ENCODE measurements at places on chromosomes 12 and 14.
A peak's percentile ranks its signal among the peaks of the same experiment; 100 is the strongest.

- DNase-seq: no peak
These were observed 28.0 kb downstream of the DERA start for GRCh38 chr12:15939111-15939510.

DNA sequence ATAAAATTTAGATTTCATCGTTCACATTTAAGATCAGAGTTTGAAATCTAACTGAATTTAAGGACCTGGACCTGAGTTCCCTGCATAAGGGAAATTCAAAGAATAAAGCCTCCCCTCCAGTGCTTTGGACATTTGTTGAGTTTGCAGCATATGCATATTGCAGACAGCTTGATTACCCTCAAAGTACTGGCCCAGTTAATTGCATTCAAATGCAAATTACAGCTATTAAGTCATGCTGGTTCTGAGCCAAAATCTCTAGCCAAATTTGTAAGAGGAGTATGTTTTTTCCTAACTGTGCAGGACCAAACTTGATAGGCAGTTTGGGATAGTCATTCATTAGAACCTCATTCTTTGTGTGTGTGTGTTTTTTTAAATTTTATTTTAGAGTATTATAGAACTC, 9.1 kb upstream of the KIF21A start:
- no peak for DNase-seq

- peak; percentile 69 for DNase-seq
These were observed at the start of gene SYNE2 for GRCh38 chr14:63852817-63853731. Gene SYNE2, plus strand, starts transcription at chr14:63853004. Its CDS starts 56,145 bp downstream, at chr14:63909149.

- DNase-seq: no peak
These were observed 27.0 kb downstream of the FBLN5 start for GRCh38 chr14:91920526-91920925.

- DNase-seq: no peak
These were observed 221.7 kb downstream of the ZFP36L1 start for GRCh38 chr14:68571114-68571591.

DNA sequence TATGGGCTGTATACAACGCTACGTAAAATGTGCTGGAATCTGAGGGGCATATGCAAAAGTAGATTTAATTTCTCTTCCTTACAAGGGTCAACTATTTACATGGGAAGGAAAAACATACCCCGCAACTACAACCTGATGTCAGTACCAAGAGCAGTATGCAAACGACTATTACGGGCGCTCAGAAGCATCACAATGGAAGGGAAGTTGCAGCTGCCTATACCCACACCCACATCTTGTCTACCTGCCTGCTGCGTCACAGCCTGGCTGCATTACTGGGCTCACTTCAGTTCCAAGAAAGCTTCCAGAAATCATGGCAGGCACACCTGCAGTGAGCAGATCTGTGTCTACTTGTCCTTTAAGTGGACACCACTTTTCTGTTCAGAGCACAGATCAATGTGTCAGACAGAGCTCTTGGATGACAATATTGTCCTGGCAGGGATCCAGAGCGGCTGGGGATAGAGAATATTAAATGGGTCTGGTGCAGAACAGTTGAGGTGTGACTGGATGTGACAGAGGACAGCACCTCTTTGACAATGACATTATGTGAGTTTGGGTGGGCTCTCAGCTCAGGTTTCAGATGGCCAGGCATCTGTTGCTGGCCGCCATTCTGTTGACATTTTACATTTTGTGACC, 41.5 kb upstream of the GNG2 start:
- no peak for DNase-seq

GRCh38 chr14:101113108-101113612, 209.6 kb upstream of the RTL1 start:
- no peak for DNase-seq

DNA sequence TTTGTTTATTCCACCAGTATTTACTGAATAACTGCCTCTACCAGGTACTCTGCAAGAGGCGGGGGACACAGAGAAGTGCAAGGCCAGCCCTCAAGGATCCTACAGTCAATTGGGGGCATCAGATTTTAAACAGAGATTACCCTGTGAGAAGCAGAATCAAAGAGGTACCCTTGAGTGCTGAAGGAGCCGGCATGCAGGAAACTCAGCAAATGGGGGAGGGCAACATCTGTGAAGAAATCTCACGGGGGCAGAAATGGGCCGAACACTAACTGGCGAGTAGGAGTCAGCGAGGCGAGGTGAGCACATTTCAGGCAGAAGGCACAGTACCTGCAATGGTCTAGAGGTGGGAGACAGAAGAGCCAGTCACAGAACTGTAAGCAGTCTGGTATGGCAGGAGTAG, 9.0 kb downstream of the GALNT6 start:
- DNase-seq: no peak

GRCh38 chr14:29643433-29644211, 284.0 kb downstream of the PRKD1 start:
- DNase-seq: no peak

DNA sequence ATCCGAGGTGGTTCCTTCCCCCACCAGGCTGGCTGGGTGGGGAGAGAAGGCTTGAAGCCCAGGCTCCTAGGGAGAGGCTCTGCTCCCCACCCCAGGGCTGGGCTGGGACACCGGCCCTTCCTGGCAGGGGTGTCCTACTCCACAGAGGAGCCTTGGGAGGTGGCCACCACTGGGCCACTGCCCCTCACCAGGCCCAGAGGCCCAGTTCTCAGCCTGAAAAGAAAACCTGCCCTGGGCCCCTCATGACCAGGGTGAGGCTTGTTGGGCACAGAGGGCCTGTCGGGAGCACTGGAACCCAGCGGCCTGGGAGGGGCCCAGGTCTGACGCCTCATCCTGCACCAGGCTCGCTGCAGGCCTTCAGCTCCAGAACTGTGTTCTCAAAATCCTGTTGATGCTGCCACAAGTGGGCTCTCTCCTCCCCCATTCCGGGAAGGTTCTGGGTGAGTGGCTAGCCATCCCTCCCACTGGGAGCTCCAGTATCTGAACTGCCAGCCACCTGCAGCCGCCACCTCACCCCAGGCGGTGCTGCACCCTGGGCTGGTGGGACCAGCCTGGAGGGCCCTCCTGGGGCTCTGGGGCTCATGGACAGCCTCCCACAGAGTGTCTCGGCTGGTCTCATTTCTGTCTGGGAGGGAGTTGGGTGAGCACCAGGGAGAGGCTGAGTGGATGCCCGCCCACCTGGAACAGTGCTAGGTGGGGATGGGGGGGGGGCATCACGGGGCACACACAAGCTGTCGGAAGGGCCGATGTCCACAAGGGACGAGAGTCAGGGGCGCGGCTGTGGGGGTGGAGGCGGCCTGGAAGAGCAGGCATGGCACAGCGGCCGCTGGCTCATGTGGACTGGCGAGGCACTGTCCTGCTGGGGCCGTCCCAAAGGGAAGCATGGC, 11.8 kb downstream of the BAG5 start:
- DNase-seq: no peak

DNA sequence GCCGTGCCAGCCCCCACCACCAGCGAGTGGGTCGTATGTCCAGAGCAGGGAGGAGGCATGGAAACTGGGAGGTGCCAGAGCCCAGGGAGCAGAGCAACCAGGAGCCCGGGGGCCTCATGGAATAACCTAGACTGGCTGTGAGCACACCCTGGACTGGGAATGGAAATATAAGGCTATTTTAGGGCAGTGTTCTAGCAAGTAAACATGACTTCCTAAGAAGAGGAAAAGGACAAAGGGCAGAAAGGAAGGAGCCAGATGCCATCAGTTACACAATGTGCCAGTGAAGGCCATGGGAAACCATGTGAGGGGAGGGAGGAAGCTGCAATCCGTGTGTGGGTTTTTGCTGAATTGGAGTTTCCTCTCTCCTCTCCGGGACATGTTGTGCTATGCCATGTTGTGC, 18.7 kb upstream of the CPM start:
- DNase-seq: no peak

- DNase-seq: no peak
These were observed 20.5 kb downstream of the PLEKHH1 start for GRCh38 chr14:67553547-67553946.

DNA sequence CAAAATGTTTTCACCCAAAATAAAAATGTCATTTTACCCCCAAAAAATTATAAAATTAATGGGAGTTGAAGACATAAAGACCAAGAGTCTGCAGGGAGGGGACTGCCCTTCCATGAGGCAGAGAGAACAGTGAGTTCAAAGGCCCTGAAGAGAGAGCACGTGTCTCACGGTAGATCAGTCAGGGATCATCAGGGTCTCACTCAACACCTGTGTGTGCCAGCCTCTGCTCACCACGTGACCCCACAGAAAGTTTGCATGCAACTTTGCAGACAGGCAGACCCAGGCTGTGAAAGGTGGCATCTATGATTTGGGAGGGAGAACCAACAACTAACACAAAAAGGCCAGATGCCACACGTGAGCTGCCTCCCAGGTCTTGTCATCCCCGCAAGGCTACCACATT, 33.1 kb downstream of the CLMN start:
- no peak for DNase-seq

GRCh38 chr12:65427646-65428045, 149.2 kb downstream of the MSRB3 start:
- no peak for DNase-seq

DNA sequence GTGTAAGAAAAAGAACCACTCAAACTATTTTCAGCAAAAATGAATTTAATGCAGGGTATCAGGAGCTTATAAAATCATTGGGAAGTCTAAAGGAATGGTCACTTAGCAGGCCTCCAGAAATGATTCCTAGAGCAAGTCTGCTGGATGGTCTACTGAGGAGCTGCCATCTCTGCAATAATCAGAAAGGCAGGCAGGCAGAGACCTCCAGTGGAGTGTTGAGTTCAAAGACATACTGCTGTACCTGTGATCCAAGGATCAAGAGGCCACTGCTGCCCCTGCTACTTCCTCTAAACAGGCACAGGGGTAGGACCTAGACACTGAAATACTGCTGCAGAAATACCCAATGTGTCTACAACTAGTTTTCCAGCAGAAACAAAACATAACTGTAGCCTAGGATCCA, 14.5 kb upstream of the KICS2 start:
- DNase-seq: no peak

DNA sequence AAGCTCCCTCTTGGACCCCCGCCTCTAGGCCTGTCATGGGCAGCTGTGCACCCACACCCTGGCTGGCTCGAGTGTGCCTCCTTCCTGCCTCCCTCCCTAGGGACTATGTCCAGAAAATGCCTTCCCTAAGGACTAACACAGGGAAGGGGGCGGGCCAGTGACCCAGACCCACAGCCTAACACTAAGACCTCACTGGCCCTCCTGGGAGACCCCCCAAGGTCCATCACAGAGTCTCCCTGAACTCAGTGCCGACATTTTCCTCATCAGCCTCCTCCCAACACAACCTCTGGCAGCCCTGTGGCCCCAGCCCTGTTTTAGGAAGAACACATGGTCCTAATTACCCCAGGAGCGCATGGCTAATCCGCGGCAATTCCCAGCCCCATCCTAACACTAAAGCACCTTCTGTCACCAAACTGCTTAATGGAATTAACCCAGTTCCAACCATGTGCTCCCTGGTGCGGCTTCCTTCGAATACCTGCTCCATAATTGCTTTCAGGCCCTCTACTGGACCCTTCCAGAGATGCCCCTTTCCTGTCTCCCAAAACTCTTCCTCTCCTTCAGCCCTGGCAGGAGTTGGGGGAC, 5.6 kb downstream of the MSI1 start:
- DNase-seq: no peak

- peak; percentile 17 for DNase-seq
These were observed 382.4 kb downstream of the VRK1 start for GRCh38 chr14:97179573-97179972.

DNA sequence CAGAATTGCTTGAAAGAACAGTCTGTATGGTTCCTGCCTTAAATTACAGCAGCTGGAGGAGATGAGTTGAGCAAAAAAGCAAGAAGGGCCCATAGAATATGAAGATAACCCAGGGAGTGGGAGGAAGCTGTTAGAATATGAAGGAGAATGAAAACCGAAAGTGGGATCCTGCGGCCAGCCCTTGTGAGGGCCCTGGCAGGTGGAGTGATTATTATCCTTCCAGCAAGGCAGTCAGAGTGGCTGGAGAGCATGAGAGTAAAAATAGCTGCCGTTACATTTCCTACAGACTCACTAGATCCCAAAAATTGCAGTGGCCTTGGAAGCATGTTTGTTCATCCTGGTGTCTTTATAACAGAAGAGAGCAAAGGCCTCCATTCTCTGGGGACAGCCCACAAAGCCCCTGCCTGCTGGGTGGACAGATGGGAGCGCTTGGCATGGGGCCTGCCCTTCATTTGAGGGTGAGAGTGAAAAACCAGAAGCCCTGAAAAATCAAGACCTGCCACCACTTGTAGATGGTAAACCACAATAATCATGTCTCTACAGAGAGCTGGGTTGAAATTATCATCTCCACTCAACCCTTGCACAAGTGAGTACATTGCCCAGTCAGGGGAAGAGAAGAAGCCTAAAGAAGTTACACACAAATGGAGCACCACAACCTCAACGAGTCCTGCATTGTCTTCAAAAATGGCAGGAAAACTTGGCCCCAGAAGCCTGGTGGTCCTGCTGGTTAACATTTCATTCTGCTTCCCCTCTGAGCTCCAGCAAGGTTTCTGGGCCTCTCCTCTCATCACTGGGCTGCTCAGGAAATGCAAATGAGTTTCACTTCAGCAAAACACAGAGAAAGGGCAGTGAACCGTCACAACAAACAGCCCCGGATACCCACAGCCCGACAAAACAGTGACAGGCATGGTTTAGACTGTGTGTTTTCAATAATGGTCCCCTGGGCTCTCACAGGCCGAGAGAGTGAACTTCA, 20.5 kb downstream of the ZDHHC22 start:
- DNase-seq: no peak

DNA sequence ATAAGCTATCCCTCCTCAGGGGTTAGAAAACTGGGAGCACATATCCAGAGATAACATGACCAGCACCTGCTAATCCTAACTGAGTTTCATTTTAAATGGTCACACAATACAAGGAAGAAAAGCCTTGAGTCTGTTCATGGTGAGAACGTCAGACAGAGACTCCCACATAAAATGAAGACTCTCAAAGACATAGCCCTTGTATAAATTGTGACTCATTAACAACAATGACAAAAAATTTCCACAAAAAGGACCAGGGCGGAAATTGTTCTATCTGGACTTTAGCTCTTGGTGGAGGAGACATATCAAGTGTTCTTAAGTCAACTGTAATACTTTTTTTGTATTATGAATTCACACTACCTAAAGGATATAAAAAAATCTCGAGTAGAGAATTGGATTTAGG, 313.7 kb upstream of the DCN start:
- DNase-seq: no peak

- no peak for DNase-seq
These were observed 109.2 kb downstream of the KIF26A start for GRCh38 chr14:104247336-104248202.

DNA sequence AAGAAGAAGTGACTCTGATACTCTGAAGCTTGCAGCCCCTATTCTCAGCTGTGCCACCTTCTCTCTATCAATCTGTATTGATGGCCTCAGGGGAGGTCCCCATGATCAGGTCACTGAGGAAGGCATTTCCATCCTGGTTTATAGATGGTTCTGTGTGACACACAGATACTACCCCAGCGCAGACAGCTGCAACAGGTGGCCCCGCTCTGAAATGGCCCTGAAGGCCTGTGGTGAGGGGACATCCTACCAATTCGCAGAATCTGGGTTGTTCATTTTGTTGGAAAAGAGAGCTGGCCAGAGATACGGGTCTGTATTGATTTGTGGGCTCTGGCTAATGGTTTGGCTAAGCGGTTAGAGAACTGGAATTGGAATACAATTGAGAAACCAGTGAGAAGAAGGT, 21.7 kb downstream of the DLK1 start:
- no peak for DNase-seq

GRCh38 chr14:49303946-49304516, 282.1 kb downstream of the RPS29 start:
- DNase-seq: no peak
